ENCODE measurements at places on chromosomes 7 and 10.
A peak's percentile ranks its signal among the peaks of the same experiment; 100 is the strongest.

- DNase-seq: no peak
These were observed 226.1 kb downstream of the GLRX3 start for GRCh38 chr10:130362308-130362761.

DNA sequence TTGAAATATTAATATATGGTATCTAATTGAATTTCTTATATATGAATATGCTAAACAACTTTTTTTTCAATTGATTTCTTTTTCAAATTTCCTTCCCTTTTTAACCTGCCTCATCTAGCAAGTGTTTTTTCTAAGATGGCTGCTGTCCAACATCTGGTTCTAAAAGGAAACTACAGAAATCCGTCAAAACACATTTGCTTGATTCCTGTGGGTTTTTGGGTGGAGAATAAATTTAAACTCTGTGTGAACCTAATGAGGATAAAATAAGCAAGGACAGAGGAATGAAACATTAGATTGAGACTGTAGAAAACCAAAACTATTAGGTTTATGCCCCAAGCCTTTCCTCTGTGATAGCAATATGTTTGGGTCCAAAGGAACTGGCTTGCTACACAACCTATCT is 75.5 kb upstream of the STARD3NL start:
- DNase-seq: no peak

- DNase-seq: no peak
These were observed 176.1 kb downstream of the CHN2 start for GRCh38 chr7:29370531-29371314.

DNA sequence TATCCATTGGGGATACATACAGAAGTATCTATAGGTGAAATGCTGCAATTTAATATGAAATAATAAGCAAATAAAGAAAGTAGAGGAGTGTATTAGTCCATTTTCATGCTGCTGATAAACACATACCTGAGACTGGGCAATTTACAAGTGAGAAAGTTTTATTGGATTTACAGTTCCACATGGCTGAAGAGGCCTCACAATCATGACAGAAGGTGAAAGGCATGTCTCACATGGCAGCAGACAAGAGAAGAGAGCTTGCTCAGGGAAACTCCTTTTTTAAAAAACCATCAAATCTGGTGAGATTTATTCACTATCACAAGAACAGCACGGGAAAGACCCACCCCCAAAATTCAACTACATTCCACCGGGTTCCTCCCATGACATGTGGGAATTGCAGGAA is 82.8 kb upstream of the TRIM24 start:
- no peak for DNase-seq

GRCh38 chr10:112232670-112233069 is 49.1 kb upstream of the GPAM start:
- DNase-seq: no peak

- no peak for DNase-seq
These were observed 347.3 kb downstream of the ARL4A start for GRCh38 chr7:13034693-13035092.

DNA sequence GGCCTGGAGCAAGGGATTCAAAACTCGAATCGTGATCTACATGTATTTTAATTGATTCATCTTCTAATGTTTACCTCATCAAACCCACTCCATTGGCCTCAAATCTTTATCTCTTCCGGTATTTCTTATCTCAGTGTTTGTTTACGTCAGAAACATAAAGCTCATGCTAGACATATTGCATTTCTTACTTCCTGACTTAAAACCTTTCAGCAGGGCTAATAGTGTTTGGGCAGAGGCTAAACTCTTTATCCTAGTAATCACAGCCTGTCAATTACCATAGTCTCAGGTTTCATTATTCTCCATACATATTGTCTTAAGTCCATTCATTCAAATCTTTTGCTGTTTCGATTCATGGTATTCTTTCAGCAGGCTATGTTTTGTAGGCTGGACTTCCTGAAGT is 81.3 kb upstream of the AGR3 start:
- DNase-seq: no peak

- no peak for DNase-seq
These were observed 123.2 kb upstream of the RAB18 start for GRCh38 chr10:27380929-27381358.

GRCh38 chr10:84213076-84213475 is 12.3 kb downstream of the LRIT2 start:
- no peak for DNase-seq

- no peak for DNase-seq
These were observed 42.7 kb downstream of the SPDYE5 start for GRCh38 chr7:75534727-75535307.

- no peak for DNase-seq
These were observed 222.6 kb downstream of the HTR7 start for GRCh38 chr10:90635111-90635765.

DNA sequence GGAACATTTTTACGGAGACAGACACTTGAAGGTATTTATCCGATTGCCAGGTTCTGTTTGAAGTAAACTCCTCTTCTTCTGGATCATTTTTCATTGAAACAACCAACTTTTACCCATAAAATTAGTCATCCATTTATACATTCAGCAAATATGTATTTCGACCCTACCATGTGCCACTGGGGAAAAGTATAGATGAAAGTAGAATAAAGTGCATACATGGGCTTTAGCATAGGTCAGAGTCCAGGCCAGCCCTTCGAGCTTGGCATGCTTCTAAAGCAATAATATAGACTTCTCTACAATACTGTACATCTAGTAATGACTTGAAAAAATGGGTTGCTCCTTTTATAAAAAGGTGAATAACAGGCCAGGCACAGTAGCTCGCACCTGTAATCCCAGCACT is 10.1 kb downstream of the SLC25A16 start:
- no peak for DNase-seq

DNA sequence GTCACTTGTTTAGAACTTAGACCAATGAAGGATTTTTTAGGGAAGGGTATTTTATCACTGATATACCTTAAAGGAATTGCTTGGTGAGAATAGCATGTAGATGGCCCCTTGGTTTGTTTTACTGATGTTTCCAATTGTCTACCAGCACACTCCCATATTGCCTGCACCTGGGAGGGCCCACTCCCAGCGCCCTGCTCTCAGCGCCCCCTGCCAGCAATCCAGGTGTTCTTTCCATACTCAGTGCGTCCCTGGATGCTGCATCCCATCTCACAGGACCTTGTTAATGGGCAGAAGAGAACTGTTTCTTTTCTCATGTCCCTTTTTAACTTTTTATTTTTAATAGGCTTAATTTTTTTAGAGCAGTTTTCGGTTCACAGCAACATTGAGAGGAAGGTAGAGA is 24.1 kb upstream of the SFRP5 start:
- no peak for DNase-seq

DNA sequence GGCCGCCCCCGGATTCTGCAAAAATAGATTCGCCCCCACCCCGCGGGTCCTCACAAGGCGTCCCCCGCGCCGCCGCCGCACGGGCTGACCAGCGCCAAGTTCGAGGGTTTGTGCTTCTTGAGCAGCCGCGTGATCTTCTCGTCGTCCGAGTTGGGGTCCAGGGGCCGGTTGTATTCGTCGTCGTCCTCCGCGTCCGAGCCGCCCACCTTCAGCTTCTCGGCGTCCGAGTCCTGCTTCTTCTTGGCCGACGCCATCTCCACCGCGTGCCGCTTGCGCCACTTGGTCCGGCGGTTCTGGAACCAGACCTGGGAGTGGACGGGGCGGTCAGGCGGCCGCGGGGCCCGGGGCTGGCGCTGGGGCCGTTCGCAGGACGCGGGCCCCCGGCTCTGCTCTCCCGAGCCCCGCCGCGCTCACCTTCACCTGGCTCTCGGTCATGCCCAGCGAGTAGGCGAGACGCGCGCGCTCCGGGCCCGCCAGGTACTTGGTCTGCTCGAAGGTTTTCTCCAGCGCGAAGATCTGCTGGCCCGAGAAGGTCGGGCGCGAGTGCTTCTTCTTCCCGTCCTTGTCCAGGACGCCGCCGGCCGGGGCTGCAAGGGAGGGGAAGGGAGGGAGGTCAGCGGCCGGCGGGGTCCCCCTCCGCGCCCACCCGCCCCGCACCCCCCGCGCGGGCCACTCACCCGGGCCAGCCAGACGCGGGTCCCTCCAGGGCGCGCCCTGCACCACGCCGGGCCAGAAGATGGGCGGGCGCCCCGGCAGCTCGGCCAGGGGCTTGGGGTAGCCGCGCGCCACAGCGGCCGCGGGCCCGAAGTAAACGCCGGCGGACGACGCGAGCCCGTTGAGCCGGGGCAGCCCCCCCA is 853 bp downstream of the NKX6-2 start:
- no peak for DNase-seq

GRCh38 chr7:42982604-42983115 is 50.5 kb downstream of the MRPL32 start:
- no peak for DNase-seq

GRCh38 chr10:24866604-24867583 is 85.5 kb downstream of the PRTFDC1 start:
- DNase-seq: no peak

GRCh38 chr7:127392182-127392565 is 334 bp downstream of the ZNF800 start:
- DNase-seq: peak; percentile 91
